ENCODE measurements at places on chromosomes 7 and 10.

- no peak for DNase-seq
Measured at GRCh38 chr7:66642186-66642585, 13.5 kb downstream of the KCTD7 start.

DNA sequence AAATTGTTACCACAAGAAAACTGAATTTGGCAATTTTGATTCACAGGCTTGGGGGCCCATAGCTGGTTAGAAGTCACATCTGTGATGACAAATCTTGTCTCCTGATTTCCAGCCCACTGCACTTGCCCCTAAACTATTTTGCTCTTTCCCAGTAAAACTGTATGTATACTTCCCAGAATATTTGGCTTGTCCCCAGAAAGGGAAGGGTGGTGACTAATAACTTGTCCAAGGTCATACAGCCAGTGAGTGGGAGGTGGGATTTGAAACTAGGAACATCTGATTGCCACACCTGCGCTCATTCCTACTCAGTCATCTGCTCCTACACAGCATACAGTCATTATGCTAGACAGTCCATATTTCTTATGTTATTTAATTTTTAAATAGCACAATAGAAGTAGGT, 304.5 kb downstream of the SDHAF3 start:
- DNase-seq, result no peak

DNA sequence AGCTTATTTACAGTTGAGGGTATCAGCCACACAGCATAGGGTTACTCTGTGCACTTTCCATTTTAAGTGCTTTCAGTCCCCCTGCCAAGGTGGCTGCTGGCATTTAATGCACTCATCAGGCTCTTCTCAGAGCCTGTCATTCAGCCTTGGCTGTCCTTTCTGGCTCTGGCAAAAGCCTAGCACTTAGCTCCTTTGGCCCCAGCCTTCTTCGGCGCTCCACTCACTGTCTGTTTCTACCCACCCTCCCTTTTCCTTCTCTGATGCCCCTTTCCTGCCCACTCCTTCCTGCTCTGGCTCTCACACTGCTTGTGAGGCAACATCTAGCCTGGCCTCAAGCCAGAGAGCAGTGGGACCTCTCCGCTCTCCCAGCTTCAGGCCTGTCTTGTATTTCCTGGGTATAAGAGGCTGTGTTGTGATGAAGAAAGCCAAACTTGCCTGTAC, 60.2 kb downstream of the WIPF3 start:
- peak; percentile 67 for DNase-seq

GRCh38 chr7:121961089-121961867, 88.3 kb downstream of the PTPRZ1 start:
- peak; percentile 87 for DNase-seq

DNA sequence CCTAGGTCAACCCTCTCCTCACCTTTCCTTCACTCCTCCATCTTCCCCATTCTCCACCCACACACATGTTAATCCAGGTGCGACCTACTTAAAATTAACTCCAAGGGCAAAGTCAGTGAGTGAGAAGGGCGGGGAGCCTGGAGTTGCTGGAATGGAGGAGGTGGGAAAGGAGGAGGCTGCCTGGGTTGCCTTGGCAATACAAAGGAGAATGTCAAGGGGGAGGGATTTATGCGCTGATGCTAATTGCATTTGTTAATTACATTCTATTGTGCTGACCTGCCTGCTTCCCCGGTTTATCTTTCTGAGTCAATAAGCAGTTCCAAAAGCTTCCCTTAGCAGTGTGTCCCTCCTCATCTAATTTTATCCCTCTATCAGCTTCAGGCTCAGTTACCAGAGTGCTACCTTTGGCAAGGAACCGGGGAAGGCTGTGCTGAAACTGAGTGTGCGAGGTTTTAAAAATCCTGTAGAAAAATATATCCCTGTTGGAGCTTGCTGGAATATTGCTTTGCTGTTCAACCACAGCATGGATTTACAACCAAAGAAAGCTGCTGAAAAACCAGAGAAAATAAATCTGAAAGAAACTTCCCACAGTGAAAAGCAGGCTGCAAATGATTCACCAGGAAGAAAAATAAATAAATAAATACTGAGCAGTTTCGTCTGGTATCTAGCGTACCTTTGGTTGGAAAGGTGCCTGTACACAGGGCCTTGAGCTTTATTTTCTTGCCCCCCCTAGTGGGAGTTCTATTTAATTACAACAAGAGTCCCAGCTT, 113.2 kb upstream of the DGKB start:
- DNase-seq, result peak; percentile 61

- DNase-seq, result no peak
Measured at GRCh38 chr7:156780724-156781455, 112.1 kb downstream of the LMBR1 start.

- peak; percentile 22 for DNase-seq
Measured at GRCh38 chr7:953547-954327, 743 bp downstream of the ADAP1 start.

DNA sequence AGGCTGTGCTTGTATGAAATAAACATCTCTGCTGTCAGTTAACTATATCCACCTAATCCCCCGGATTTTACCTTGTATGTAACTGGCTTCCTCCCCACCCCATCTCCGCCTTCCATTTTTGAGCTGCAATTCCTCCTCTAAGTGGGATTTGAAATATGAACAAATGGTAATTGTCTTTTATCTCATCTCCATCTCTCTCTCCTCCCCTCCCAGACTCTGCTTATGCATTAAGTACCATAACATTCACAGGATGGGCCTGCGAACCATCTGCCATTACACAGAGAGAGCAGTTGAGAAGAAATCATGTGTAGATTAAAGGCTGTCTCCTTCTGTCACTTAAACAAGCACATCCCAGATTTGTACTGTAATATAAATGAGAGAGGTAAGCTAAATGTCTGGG, 1169.9 kb downstream of the TYW1 start:
- no peak for DNase-seq

- peak; percentile 73 for DNase-seq
Measured at GRCh38 chr10:69802424-69803161, 887 bp downstream of the COL13A1 start.

DNA sequence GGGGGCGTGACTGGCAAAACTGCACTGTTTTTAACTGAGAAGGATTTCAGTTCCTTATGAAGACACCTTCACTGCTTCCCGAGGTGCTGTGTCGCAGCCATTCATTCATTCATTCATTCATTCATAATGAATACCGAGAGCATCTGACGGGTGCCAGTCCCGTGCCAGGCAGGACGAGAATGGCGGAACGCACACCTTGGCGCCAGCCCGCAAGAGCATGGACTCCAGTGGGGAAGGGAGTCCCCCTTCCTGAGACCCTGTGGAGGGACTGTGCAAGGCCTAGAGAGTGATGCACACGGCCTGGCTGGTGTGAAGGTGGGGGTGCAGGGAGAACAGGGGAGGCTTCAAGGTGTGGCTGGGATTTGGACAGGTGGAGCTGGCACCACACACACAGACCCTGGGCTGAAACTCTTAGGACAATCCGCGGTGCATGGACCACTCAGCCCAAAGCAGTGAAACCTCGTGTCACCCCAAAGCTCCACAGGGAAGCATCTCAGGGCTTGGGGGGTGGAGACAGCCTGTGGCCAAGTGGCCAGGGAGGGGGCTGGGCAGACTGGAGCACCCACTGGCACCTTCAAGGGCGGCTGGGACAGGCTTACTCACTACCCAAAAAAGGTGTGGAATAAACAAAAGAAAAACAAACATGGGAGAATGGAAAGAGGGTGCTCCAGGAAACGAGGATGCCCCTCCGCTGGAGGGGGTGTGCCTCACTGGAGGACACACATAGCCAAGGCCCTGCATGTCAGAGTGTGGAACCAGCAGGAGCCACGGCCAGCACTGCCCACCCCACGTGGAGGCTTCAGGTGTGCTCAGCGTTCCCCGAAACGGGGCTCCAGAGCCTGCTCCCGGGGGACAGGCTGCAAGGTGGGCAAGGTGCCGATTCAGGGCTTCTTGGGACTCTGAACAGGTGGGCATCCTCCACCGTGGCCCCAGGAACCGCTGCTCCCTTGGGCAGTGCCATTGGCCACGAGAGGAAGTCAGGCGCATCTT, 37.7 kb downstream of the EBF3 start:
- DNase-seq, result no peak

DNA sequence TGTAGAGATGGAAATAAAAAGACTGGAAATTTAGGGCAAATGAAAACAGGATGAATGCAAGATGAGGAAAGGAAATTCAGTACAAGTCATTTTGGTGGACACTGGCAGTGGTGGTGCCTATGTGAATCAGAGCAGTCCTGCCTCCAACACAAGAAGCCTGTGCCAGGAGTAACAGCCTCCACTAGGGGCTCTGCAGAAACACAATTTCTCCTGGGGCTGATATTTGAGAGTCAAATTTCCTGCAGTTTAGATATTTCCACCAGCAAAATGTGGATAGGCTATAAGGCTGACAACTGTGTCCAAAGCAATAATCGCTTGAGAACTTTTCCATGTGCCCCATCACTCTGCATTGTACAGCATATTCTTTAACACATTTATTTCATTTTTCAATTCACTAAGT, 4.7 kb upstream of the PLXDC2 start:
- DNase-seq, result peak; percentile 60

GRCh38 chr7:16839646-16840045, 34.8 kb upstream of the AGR2 start:
- peak; percentile 28 for DNase-seq

- DNase-seq, result no peak
Measured at GRCh38 chr10:97235353-97235752, 49.6 kb upstream of the SLIT1 start.

- DNase-seq, result no peak
Measured at GRCh38 chr10:97763411-97763810, 8.4 kb downstream of the SFRP5 start.

- DNase-seq, result no peak
Measured at GRCh38 chr7:2643386-2644219, 11.8 kb downstream of the TTYH3 start.

GRCh38 chr10:110074758-110075671, 67.2 kb downstream of the ADD3 start:
- peak; percentile 93 for DNase-seq

DNA sequence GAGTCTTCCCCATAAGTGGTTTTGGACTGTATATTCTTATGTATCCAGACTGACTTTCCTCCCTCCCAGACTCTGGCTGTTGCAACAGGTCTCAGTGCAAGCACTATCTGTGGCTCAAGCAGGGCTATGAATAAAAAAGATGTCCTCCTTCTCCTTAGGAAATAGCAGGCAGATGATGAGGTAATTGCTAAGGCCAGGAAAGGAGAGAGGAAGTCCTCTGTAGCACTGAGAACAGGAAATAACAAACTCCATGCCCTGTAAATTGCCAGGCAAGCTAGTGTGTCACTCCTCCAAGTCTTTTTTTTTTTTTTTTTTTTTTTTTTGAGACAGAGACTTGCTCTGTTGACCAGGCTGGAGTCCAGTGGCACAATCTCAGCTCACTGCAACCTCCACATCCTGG, 900.1 kb downstream of the TYW1 start:
- no peak for DNase-seq

DNA sequence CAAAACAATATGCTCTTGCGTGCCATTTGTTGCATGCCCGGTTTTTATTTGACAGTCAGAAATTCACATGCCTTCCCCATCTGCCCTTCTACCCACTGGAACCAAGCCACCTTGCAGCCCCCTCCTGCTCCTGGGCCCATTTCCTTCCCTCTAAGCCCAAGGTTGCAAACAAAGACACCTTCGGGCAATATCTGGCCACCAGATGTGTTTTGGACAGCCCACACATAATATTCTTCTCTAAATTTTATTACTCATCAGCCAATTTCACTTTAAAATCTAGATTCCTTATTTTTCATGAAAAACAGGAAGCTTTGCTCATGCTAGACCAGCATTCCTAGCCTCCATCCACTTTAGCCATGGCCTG, 18.2 kb upstream of the C10orf105 start:
- no peak for DNase-seq

- peak; percentile 83 for DNase-seq
Measured at GRCh38 chr10:132575320-132576201, 38.0 kb downstream of the INPP5A start.

DNA sequence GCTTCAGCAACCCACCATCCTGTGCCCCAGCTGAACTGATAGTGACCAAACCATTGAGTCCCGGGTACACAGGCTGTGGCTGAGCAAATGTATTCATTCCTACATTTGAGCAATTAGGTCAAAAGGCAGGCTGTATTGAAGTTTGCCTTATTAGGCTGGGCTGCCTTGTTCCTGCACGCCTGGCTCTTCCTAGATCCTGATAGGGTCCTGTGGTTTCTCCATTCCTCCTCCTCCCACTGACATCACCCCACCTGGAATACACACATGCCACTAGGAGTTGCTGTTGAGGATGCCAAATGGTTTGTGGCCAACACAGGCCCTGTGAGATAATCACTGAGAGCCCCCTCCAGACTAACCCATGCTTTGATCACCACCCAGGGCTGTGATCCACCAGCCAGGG, 66.4 kb upstream of the FGFR2 start:
- no peak for DNase-seq

GRCh38 chr10:61804414-61804813, 97.1 kb upstream of the ARID5B start:
- DNase-seq, result peak; percentile 50

DNA sequence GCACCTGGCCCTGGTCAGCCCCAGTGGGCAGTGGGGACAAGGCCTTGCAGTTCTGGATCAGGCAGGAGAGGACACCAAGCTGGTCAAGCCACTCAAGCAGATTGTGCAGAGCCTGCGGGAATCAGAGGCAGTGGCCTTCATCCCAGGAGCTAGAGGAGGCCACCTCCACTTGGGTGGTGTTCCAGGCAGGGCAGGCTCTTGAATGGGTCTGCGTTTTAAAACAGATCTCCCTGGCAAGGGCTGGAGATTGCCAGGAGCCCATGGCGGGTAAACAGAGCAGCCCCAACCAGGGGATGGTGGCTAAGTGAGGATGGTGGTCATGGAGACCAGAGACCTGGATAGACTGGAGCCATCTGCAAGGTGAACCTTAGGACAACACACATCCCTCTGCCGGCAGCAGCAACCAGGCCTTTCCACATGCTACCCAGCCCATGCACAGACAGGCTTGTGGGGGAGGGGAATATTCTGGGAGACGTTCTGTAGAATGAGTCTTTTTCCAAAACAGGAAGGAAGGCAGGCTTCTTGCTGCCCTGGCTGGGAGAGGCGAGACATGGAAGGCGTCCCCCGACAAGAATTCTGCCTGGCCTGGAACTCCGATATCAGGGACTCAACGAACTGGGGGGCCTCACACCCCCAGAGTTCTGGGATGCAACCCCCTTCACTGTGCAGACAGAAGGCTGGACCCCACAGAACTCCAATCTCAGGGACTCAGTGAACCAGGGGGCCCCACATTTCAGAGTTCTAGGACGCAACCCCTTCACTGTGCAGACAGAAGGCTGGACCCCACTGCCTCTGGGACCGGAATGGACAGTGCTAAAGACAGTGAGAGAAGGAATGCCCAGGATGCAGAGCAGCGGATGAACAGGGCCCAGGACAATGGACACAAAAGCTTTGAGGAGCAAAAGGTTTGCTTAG, 264.8 kb downstream of the PTPRN2 start:
- no peak for DNase-seq

- no peak for DNase-seq
Measured at GRCh38 chr10:3432081-3432825, 259.7 kb upstream of the PITRM1 start.

GRCh38 chr7:39589323-39590111, 23.3 kb downstream of the YAE1 start:
- peak; percentile 98 for DNase-seq

DNA sequence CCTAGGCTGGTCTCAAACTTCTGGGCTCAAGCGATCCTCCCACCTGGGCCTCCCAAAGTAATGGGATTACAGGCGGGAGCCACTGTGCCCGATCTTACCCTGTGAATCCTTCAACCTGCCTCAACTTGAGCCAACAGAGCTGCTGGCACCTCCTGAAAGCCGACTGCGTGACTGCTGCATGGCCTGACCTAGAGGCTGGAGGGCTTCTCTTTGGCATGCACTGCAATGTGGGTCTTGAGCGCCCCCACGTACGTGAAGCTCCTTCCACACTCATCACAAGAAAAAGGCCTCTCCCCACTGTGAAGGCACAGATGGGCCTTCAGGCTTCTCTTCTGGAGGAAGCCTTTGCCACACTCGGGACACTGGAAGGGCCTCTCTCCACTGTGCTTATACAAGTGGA, 12.9 kb upstream of the ZNF786 start:
- no peak for DNase-seq
